Right lung (tissue), 10 donors: ENCODE measurements at places on chromosomes 12 and 14. TPM values are rescaled to one million over a fixed set of nuclear protein-coding genes. Genes with fewer than 3 reads are reported as not detected.

E2F7 gene
- polyA plus RNA-seq = 11.5 TPM

- no peak for DNase-seq
Measured at GRCh38 chr12:72133497-72134055, 138.6 kb upstream of the TRHDE start.

ZNF891 gene
- polyA plus RNA-seq = 3.7 TPM

DNA sequence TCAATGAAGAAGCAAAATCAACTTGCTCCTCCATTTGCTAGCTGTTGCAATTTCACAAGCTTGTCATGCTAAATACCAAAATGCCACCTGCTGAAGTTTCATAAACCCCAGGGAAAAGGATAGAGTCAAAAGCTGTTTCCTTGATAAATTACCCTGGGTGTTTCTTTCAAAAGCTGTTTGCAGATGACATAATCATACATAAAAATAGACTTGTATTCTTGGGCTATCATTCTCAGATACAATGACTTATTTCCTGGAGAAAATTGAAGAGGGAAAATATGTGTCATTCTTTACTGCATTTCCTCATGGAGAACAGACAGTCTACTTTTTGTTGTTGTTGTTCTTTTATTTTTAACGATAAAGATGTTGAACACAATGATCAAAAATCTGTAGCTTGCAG lies 119.2 kb downstream of the GALC start:
- DNase-seq = no peak

DNA sequence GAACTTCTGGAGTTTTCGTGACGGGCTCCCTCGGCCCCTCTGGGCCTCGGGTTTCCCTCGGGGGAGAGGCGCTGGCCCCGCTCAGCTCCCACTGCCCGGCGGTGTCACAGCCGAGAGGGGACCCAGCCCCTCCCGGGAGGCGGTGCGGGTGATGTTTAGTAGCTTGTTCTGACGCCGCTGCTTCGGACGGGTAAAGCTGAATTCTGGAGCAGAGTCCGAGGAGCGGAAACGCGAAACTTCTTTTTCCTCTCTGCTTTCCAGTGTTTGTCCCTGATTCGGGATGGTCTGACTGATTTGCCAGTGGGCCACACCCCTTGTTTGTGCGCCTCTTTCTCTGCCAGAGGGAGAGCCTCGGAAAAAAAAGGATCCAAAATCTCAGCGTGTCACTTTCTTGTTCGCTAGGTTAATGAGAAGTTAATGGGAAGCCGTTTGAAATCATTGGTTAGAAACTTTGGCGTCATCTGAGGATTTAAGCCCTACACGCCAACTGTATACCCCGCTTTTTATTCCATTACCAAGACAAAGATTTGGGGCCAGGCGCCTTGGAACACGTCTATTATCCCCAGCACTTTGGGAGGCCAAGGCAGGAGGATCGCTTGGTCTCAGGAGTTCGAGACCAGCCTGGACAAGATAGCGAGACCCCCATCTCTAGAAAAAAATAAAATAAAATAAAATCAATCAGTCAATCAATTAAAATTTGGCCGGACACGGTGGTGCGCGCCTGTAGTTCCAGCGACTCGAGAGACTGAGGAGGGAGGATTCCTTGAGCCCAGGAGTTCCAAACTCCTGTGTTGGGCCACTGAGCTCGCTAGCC lies 756 bp downstream of the TULP3 start:
- DNase-seq = peak; percentile 74

- no peak for DNase-seq
Measured at GRCh38 chr12:1796515-1797010, 23.8 kb upstream of the LRTM2 start.

GRCh38 chr14:38125481-38126037 lies 82.1 kb upstream of the SSTR1 start:
- DNase-seq = no peak

PNP gene
- 47.3 TPM for polyA plus RNA-seq

NEDD1 gene
- polyA plus RNA-seq = 36.0 TPM

DNA sequence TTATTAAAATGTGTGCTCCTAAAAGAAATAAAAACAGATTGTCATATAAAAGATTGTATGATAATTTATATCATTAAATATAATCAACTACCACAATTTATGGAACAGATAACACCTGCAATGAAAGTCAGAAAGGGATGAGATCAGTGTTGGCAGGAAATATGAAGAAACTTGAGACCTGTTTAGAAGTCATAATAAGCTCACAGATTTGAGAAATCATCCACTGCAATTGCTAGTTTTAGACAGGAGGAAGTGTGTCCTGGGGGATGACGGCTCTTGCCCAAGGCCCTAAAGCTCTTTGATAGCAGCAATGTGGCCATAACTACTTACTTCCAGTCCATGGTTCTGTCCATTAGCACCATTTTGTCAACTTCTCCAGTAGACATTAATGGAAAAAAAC lies 122.8 kb upstream of the SOX5 start:
- DNase-seq = no peak

DNA sequence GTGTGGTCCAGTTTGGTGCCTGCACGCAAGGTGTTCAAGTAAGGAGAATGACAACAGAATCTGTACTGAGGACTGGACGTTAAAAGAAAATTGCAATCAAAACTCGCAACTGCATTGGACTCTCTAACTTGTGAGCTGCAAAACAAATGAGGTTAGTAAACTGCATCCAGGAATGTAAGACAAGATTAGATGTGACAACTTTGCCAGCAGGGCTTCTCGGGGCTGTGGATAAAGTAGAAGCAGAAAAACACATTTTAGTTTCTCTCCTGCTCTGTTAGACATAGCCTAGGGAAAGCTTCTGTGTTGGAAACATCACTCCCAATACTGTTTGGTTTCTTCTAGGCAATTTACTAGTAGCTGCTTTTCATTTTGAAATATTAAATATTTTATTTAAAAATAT lies 338.2 kb upstream of the NAV3 start:
- DNase-seq = no peak
